ENCODE measurements at places on chromosomes 1 and 21. TPM values are rescaled to one million over a fixed set of nuclear protein-coding genes. Genes with fewer than 3 reads are reported as not detected.

Gene DYNLT5
- 0.88 TPM for total RNA-seq

DNA sequence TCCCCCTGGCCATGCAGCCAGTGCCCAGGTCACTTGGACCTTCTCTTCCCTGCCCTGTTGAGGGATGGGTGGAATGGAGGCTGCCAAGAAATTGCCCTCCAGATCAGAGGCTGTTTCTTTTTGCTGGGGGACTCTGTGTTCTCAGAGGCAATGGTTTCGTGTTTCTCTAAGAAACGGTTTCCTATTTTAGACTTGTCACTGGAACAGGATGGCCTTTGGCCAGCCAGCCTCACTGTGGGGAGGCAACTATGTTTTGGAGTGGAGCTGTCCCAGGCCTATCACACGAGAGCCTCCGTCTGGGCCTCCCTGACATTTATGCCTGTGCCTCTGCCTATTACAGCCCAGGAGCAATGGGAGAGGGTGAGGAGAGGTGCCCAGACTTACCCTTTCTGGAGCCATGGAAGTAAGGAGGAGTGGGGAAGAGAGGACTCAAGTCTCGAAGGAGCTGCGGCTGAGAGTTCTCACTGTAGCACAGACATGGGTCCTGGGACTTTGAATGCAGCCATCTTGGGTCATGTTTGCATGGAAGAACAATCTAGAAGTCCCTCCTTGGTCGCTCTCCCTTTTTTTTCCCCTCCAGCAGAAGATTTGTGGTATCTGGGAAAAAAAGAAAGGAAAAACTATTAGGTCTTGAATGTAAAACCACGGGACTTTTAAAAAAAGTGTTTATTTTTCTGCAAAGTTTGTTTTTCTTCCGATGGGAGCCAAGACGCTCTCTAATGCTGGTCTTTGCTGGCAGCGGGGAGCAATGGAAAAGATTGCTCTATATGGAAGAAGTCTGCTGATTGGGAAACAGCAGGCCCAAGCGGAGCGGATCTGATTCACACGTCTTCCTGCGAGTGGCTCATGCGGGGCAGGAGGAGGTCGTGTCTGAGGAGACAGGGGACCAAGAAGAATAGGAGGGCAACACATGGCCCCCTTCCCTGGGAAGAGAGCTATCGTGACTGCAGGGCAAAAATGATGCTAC lies 219.2 kb downstream of the FOXD2 start:
- no peak for DNase-seq

Gene NTNG1
- total RNA-seq = 17.3 TPM

DNA sequence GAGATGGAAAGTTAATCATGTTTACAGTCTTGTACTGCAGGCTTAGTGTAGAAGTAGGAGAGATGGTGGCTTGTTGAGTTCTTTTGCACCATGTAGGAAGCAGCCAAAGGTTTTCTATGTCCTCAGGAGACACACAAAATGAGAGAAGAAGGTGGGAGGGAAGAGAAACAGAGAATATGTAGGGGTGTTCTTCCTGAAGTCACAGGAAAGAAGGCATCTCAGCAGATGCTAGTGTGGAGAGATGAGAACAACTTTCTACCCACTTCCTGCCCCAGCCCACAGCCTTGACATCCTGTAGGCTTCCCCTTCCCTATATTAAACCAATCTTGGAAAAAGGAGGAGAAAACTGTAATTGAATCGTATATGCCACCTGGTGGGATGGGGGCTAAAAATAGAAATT lies 217.0 kb downstream of the S1PR1 start:
- DNase-seq = no peak

Gene SPRR5
- not detected for total RNA-seq

GRCh38 chr1:154265586-154265985 lies 6.8 kb upstream of the HAX1 start:
- DNase-seq = no peak

Gene B3GALT2
- 3.3 TPM for total RNA-seq

DNA sequence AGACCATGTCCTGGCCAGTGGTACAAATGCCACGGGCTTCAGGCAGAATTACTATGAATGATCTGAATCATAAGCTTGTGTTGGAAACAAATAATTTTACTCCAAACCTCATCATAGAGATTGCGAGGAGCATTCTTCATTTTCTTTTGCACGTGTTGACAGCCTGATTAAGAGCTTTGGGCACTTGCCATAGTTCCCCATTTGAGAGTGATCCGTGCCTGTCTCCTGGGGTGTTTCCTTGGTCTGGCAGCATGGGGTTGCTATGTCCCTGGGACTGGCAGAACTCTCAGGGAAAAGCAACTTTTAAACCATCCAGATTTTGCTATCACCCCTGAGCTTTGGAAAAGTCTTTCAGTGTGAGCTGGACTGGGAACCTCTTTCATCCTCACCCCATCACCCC lies 54.3 kb upstream of the KCNJ6 start:
- DNase-seq = no peak

GRCh38 chr1:227397354-227397978 lies 79.2 kb upstream of the CDC42BPA start:
- DNase-seq = no peak

Gene RGS7
- total RNA-seq = not detected

Gene FAAH
- 131 TPM for total RNA-seq

DNA sequence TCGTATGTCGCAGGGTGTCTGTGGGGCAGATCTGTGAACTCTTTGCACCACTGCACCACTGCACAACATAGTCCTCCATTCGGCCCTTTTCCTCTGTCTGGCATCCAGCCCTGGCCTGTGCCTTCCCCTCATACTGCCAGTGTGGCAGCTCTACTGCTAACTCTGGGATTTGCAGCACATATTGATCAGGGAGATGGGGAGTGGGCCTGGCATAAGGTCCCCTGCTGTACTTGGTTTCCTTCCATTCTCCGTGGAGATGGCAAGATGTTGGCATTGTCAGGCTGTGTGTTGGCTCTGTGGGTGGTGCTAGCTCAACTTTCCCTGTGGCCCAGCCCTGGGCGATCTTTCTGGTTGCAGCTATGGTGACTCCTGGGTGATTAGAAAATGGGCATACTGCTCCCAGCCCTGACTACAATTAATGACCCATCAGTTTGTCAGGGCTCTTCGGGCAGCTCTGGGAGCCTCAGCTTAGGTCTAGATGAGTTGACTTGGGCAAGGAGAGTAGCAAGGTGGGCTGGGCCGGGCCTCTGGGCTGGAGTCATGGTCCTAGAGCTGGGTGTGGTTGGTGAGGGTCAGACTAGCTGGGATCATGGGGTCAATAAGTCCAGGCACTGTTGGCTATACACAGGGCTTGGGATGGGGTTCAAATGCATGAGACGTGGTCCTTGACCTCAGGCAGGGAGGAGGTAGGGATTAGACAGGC lies 11.4 kb downstream of the PTPRU start:
- no peak for DNase-seq

Measured in Peyer's patch (tissue), 4 donors.